ENCODE measurements at places on chromosomes 16 and 17.

- peak overlapping the region; percentile 83 for H3K4me3 ChIP-seq
- H3K36me3 ChIP-seq, result no peaks in the 10 kb centered on the region
- peaks cover 51% of the 10 kb centered on the region for H3K4me1 ChIP-seq
- H3K27ac ChIP-seq, result peak overlapping the region; percentile 85
Measured at GRCh38 chr17:17693253-17694168, 12.3 kb downstream of the RAI1 start.

DNA sequence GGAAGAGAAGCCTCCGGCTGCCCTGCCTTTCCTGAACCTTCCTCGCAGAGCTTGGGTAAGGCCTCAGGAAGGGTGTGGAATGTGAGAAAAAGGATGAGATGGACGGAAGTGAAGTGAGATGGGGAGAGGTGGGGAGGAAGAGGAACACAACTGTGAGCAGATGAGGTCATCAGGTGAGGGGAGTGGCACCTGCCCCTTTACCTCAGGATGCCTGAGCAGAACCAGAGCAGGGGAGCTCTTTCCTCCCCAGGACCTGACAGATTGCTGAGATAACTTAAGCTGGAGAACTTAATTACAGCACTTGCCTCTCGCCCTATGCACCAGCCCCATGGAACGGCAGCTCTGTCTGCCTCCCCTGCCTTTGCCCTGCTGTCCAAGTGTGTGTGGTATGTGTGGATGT is 29.8 kb downstream of the TMEM132E start:
- peak overlapping the region; percentile 89 for H3K27ac ChIP-seq
- DNase-seq, result no peak
- H3K27me3 ChIP-seq, result peaks cover 7% of the 10 kb centered on the region
- H3K4me1 ChIP-seq, result peaks cover 62% of the 10 kb centered on the region
- peak overlapping the region; percentile 57 for H3K4me3 ChIP-seq

DNA sequence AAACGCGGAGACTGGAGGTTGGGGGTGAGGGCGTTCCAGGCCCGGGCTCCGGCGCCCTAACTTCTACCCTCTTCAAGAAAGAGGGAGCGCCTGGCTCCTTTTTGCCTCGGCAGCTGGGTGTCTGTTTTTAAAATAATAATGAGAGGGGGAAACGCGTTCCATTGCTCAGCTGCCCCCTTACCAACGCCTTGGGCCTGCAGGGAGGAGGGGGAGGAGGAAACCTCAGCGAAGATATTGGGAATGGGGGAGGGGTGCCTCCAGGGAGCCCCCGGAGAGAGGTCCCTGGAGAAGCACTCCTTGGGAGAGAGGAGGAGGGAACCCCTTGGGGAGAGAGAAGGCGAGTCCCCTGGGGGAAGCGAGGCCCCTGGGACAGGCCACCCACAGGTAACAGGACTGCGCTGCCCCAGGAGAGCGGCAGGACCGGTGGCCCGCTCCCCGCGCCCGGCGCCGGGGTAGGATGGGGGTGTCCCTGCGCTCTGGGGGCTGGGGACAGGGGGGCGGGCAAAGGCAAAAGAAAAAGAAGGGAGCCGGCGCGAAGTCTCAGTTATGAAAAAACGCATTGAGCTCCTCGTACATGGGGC is 2.7 kb downstream of the NEUROD2 start:
- peaks cover 38% of the 10 kb centered on the region for H3K4me1 ChIP-seq
- DNase-seq, result no peak
- no peaks in the 10 kb centered on the region for H3K36me3 ChIP-seq
- H3K4me3 ChIP-seq, result peak overlapping the region; percentile 73

DNA sequence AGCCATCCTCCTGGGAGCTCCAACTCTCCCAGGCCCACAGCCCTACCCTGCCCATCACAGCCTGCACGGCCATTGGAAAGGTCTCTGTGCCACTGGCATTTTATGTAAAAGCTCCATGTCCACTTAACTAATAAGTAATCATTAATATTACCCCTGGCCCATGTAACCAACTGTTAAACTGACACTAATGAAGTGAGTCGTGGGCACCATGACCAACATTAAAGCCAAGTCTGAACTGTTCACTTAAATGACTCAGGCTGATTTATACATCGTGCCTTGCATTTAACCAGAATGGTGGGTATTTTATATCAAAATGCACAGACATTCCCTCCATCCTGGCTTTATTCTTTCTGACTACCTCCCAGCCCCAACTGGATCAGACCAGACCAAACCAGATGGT is 229.3 kb downstream of the SOX9 start:
- H3K4me1 ChIP-seq, result no peaks in the 10 kb centered on the region
- DNase-seq, result no peak
- no peak overlapping the region for H3K4me3 ChIP-seq
- H3K36me3 ChIP-seq, result peaks cover 12% of the 10 kb centered on the region
- H3K27me3 ChIP-seq, result peaks cover 7% of the 10 kb centered on the region
- no peak overlapping the region for H3K27ac ChIP-seq

DNA sequence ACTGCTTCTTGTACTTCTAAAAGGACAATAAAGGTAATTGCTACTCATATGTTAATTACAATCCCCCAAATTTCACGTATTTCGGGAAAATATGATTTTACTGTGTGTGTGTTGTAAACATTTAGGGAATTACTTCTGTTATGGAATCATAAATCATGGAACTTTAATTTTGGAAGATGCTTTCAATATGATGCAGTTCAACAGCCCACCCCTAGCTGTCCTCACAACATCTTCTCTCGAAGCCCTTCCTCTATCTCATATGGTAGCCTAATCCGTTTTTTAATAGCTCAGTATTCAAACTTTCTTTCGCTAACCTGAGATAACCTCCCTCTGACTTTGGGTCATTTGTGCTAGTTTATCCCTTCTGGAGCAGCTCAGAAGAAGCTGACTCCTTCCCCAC is 78.4 kb downstream of the ANKFN1 start:
- no peak for DNase-seq
- H3K4me1 ChIP-seq, result no peaks in the 10 kb centered on the region
- H3K27ac ChIP-seq, result no peak overlapping the region
- H3K36me3 ChIP-seq, result no peaks in the 10 kb centered on the region

DNA sequence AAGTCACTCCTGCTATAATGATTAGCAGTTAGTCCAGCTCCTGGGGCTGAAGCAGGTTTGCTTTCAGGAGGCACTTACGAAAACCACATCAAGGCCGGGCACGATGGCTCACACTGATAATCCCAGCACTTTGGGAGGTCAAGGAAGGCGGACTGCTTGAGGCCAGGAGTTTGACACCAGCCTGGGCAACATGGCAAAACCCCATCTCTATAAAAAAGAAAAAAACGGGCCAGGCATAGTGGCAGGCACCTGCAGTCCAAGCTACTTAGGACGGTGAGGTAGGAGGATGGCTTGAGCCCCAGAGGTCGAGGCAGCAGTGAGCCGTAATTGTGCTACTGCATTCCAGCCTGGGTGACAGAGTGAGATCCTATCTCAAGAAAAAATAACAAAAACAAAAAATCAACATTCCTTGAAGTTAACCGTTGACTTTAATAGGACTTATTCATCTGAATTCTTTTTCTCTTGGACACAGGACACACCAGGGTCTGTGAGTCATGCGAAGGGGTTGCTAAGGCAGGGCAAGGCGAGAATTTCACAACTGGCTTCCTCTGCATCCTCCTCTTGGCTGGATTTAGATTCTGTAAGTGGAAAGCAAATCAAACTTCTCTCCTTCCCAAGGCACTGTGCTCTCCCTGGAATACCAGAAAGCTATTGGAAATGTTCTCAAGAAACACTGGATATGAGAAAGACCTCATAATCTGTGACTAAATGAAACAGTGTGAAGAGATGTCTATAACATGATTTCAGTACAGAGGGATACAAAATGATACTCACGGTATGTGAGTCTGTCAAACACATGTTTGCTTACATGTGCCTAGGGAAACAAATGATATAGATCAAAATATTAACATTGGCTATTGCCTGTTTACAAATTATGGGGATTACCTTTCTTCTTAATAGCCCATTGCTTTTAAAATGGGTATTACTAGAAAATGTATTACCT is 99.5 kb downstream of the SYCE1L start:
- H3K27me3 ChIP-seq, result no peaks in the 10 kb centered on the region
- no peak for DNase-seq
- no peaks in the 10 kb centered on the region for H3K4me1 ChIP-seq
- H3K27ac ChIP-seq, result no peak overlapping the region

DNA sequence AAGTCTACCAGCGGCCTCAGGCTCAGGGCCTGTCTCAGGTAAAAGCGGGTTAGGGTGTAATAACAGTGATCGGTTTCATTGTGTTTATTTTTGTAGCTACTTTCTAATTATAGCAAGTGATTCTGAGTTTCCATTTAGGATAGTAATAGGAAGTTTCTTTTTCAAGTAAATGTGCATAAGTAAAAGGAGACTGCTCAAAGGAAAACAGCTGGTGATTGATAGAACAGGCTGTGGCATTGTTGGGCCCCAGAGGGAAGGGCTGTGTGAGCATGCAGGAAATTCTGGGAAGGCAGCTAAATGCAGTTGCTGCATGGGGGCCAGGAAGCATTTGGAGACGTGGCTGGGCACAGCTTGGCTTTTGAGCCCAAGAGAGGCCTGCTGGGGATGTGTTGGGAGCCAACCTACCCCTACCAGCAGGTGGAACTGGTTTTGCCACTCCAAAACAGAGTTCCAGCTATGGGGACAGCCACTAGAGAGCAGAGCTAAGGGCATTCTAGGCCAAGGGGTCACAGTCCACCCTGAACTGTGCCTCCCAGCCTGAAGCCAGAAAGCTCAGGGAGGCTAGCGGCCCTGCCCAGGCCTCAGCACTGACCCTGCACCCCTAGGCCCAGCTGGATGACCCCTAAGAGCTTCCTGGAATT is 12.6 kb downstream of the SNX20 start:
- H3K27ac ChIP-seq, result no peak overlapping the region
- no peak for DNase-seq

- H3K36me3 ChIP-seq, result no peaks in the 10 kb centered on the region
- H3K27me3 ChIP-seq, result no peaks in the 10 kb centered on the region
- H3K27ac ChIP-seq, result no peak overlapping the region
Measured at GRCh38 chr17:68705714-68706076, 104.5 kb upstream of the FAM20A start.

DNA sequence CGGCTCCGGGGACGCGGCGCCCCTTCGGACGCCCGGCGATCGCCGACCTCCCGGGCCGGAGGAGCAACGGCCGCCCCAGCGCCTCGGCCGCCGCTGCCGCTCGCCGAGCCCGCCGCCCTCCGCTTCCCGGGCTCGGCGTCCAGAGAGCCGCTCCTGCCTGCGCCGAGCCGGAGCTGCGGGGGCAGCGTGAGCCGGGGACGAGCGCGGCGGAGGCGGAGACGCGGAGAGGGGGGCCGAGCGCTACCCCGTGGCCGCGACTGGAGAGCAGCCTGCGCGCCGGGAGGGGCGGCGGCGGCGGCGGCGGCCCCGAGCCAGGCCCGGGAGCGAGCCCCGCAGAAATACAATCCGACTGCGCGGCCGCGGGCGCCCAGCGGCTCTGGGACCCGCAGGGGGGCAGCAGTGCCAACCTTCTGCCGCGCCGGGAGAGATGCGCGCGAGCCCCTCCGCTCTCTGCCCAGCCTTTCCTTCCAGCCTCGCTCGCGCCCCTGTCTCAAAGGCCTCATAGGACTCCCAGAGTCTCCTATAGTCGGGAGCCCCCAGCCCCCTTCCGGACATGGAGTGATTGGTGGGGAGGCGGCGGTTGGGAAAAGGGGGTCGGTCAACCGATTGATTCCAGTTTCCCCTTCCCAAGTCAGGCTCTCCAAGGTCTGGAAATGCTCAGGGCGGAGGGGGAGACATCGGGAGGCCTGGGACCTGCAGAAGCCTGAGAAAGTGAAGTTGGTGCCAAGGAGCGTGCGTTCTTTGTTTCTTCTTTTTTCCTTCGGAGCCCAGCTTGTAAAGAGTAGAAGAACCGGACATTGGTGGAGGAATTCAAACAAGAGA is 1.0 kb upstream of the SDK2 start:
- no peak overlapping the region for H3K27ac ChIP-seq
- peak overlapping the region; percentile 71 for H3K4me3 ChIP-seq
- no peaks in the 10 kb centered on the region for H3K36me3 ChIP-seq
- peak; percentile 73 for DNase-seq

GRCh38 chr16:78437352-78437968 is 338.0 kb downstream of the WWOX start:
- H3K4me3 ChIP-seq, result no peak overlapping the region
- no peak overlapping the region for H3K27ac ChIP-seq
- H3K36me3 ChIP-seq, result no peaks in the 10 kb centered on the region
- H3K4me1 ChIP-seq, result no peaks in the 10 kb centered on the region
- H3K27me3 ChIP-seq, result peaks cover 1% of the 10 kb centered on the region
- DNase-seq, result peak; percentile 60

- peak; percentile 35 for DNase-seq
- no peaks in the 10 kb centered on the region for H3K4me1 ChIP-seq
- no peak overlapping the region for H3K4me3 ChIP-seq
- peaks cover 5% of the 10 kb centered on the region for H3K36me3 ChIP-seq
Measured at GRCh38 chr16:84806256-84806889, 13.4 kb upstream of the CRISPLD2 start.

DNA sequence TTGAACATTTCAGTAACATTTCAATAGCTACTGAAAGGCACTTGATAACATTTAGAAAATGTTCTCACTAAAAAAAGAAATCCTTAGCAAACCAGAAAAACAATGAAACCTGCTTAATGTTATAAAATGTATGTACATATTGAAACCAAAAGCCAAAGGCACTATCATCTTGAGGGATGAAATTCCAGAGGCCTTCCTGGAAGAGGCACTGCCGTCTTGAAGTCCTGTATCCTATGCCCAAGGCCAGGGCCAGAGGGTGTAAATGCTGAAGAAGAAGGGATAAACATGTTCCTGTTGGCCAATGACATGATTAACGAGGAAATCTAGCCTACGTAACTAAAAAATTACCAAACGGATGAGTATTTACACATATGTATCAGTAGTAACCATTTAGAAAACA is 57.0 kb upstream of the DNAH17 start:
- no peaks in the 10 kb centered on the region for H3K36me3 ChIP-seq
- H3K27me3 ChIP-seq, result peaks cover 2% of the 10 kb centered on the region
- H3K4me3 ChIP-seq, result no peak overlapping the region
- DNase-seq, result no peak
- H3K4me1 ChIP-seq, result peaks cover 6% of the 10 kb centered on the region

DNA sequence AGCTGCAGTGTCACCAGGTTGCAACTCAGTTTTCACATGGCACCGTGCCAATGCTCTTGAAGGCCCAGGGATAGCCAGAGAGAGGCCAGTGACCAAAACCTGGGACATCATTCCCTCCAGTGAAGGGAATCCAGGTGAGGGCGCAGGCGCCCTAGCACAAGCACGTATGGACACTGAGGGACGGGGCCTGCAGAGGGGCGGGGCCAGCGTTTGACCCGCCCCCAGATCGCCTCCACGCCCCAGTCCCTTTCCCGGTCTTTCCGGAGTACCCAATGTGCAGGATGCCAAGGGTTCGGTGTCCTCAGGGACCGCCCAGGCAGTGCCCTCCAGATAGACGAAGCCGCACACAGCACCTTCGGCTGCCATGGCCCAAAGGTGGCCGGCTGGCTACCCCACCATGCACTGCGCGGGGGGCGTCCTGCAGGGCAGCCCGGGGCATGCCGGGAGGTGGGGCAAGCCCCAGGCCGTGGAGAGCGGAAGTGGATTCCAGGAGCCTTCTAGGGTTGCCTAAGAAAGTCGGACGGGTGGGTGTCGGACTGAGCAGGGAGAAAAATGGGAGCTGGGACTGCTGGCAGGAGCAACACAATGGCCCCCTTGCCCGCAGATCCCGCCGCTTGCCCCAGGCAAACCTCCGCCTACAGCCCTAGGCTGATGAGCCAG is 4.6 kb downstream of the SLC12A4 start:
- DNase-seq, result no peak
- no peaks in the 10 kb centered on the region for H3K36me3 ChIP-seq
- H3K4me1 ChIP-seq, result peaks cover 4% of the 10 kb centered on the region
- H3K27ac ChIP-seq, result no peak overlapping the region
- H3K4me3 ChIP-seq, result no peak overlapping the region

GRCh38 chr17:21272881-21273792 is 11.4 kb upstream of the MAP2K3 start:
- H3K36me3 ChIP-seq, result no peaks in the 10 kb centered on the region
- no peak overlapping the region for H3K27ac ChIP-seq
- DNase-seq, result no peak
- H3K27me3 ChIP-seq, result peaks cover 12% of the 10 kb centered on the region

Measured in glutamatergic neuron (in vitro differentiated cells).